ENCODE measurements at places on chromosomes 13 and 19.

DNA sequence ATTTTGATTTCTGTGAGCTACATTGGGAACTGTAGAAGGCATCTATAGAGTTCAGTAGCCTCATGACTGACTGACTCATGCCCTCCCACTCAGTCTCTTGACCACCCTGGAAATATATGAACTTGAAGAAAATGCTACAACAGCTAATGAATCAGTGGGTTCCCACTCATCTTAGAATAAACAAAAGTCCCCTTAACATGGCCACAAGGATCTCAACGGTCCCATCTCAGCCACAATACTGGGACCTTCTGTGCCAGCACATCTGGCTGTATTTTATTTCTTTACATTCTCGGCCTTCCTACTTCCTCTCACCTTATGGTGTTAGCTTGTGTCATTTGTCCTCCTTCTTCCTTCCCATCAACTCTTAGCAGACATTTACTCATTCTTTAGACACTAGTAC is 619.8 kb downstream of the DCT start:
- DNase-seq = no peak

- no peak for DNase-seq
Observed at GRCh38 chr19:2283835-2284507, 2.0 kb upstream of the PEAK3 start.

DNA sequence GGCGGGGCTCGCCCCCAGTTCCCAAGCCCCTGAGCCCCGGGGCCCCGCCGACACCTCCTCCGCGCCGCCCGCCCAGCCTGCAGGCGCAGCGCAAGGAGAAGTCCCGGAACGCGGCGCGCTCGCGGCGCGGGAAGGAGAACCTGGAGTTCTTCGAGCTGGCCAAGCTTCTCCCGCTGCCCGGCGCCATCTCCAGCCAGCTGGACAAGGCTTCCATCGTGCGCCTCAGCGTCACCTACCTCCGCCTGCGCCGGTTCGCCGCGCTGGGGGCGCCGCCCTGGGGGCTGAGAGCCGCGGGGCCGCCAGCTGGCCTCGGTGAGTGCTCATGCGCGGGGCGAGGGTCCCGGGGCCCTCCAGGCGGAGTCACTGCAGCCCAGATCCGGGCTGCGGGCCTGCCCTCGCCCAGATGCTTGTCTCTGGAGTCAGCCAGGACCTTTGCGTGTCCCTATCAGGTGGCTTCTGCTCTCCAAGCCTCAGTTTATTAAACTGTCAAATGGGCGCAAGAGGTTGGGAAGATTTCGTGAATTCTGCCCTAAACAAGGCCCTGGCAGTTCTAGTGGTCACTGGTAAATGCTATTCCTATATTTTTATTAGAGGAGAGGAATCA is 2.0 kb downstream of the NPAS1 start:
- no peak for DNase-seq

- no peak for DNase-seq
Observed at GRCh38 chr13:83449668-83450395, 432.4 kb downstream of the SLITRK1 start.

DNA sequence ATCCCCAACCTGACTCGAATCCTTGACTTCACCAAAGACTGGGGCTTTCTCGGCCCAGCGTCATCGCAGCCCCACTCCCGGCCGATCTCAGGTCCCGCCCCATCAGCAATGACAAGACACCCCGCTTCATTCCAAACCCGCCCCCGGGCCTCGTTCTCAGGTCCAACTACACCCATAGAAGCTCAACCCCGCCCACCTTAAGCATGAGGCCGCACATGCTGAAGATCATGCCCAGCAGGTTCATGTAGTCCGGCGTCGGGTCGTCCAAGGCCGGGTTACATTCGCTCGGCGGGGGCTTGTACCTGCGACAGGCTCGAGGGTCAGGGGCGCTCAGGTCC is 2.3 kb downstream of the WDR83 start:
- DNase-seq = peak; percentile 75

DNA sequence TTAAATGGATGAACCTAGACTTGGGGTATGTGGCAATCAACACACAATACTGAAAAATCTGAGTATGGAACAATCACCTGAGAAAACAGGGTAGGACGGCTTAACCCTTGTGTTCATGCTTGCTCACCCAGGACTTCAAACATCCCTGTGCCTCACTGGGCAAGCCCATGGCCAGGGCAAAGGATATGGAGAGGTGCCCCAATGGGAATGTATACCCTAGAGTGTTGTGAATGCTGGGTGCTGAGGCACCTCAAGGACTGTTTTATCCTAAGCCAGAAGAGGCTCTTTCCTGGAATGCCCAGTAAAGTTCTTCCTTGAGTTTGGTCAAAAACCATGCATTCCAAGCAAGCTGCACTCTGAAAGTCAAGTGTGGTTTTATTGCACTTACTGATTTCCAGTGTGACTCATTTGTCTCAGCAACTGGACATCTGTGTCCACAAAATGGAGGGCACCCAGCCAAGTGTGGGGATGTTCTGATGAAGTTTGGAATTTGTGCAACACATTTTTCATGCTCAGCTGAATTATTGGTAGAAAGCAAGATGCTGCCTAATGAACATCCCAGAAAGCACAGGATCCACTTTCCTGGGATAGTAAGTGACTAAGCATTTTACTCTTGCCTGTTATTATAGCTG is 531.3 kb downstream of the RFC3 start:
- no peak for DNase-seq

- DNase-seq = no peak
Observed at GRCh38 chr13:99153219-99153618, 47.4 kb upstream of the UBAC2 start.

DNA sequence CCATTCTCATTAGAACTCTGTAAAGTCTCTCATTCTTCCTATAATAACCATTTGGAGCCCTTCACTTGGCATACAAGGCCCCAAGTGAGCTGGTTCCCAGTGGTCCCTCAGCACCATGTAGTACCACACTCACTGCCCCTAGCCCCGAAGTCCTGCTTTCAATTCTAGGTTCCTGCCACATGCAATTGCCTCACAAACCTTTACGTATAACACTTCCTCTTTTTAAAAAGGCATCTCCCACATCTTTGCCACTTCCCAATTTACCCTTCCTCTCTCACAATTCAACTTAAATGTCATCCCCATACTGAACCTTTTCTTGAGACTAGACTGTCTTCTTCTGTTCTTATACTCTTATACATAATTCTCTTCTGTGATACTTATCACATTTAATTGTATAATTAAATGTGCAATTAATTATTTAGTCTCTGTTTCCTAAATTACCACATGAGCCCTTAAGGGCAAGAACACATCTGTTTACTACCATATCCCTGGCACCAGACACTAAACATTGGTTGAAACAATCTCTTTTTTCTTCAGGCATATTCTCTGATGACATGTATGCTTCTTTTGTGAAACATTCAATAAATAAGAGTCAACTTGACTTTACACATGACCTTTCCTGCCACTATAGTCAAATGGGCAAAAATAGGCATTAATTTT is 304.0 kb downstream of the SPRY2 start:
- no peak for DNase-seq

- no peak for DNase-seq
Observed at GRCh38 chr19:29299416-29300380, 86.7 kb upstream of the UQCRFS1 start.

GRCh38 chr13:108377646-108378206 is 108.2 kb downstream of the TNFSF13B start:
- DNase-seq = no peak

DNA sequence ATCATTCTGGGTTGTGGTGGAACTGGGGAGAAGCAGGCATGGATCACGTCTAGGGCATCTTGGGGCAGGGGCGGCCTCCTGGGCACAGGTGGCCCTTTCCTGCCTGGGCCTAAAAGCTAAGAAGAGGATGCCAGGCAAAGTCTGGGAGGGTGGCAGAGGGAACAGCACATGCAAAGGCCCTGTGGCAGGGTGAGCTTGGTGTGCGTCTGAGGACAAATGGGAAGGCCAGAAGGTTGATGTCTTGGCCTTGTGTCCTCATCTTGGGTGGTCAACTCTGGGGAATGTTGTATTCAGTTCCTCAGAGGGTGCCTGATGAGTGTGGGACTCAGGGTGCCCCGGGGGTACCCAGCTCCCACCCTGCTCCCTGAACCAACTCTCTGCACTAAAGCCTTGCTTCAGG is 5.4 kb upstream of the PLK5 start:
- no peak for DNase-seq

GRCh38 chr19:27774337-27774736 is 1438.6 kb downstream of the UQCRFS1 start:
- DNase-seq = no peak

- DNase-seq = no peak
Observed at GRCh38 chr13:75325711-75326110, 156.3 kb downstream of the TBC1D4 start.

DNA sequence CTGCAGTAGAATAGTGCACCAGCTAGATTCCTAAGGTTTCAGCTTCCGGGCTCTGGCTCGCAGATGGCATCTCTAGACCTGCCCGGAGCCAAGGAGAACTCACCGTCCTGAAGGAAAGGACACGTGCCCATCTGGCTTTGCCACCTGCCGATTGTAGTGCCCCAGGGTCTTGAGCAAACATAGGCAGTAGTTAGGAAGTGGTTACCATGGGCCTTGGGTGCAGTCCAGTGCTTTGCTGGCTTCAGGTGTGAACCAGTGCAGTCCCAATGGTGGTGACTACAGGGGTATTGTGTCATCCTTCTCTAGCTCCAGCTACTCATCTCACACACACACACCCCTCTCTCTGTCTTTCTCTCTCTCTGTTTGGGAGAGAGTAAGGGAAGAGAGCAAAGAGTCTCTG is 61.4 kb upstream of the TEX29 start:
- no peak for DNase-seq

DNA sequence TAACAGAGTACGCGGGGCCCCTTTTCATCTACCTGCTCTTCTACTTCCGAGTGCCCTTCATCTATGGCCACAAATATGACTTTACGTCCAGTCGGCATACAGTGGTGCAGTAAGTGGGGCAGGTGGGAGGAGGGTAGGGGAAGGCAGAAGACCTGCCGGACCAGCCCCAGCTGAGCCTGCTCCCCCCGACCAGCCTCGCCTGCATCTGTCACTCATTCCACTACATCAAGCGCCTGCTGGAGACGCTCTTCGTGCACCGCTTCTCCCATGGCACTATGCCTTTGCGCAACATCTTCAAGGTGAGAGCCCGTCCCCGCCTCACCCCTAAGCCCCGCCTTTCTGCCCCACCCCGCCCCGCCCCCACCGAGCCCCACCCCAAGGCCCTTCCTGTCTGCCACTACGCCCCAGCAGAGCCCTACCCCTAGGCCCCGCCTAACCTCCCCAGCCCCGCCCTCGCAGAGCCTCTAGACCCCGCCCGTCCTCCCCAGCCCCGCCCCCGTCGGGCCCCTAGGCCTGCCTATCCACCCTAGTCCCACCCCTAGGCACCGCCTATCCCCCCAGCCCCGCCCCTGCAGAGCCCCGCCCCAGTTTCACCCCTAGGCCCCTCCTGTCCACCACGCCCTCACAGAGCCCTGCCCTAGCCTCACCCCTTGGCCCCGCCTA is 7.7 kb downstream of the NDUFB7 start:
- peak; percentile 38 for DNase-seq

GRCh38 chr19:58581227-58582141 is 8.3 kb upstream of the MZF1 start:
- DNase-seq = peak; percentile 92

DNA sequence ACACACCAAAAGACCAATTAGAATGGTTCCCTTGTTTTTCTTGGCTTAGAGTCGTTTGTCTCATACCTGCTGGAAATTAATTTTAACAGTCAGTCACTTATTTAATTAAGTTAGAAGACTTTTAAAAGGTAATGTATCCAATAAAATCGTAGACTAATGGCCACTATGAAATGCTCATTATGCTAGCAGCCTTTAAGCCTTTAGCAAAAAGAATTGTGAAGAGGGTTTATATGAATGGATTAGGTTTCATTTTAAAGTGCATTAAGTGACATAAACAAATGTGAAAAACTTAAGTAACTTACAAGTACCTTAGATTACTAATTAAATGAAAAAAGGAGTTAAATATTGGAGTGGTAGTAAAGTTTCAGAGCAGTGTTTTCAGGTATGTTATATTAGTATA is 139.6 kb downstream of the RXFP2 start:
- no peak for DNase-seq

GRCh38 chr19:50205681-50206138 is 2.3 kb downstream of the MYH14 start:
- DNase-seq = no peak

DNA sequence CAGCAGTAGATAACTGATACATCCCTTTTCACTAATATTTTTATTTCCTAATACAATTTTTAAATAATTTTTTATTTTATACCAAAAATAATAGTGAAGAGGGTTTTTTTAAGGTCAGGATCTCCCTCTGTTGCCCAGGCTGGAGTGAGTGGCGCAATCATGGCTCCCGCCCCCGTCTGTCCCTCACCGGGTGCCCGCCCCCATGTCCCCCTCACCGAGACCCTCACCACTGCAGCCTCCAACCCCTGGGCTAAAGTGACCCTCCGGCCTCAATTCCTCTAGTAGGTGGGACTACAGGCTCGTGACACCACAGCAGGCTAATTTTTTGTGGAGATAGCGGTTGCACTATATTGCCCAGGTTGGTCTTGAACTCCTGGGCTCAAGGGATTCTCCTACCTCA is 17.8 kb upstream of the ZNF846 start:
- DNase-seq = no peak

DNA sequence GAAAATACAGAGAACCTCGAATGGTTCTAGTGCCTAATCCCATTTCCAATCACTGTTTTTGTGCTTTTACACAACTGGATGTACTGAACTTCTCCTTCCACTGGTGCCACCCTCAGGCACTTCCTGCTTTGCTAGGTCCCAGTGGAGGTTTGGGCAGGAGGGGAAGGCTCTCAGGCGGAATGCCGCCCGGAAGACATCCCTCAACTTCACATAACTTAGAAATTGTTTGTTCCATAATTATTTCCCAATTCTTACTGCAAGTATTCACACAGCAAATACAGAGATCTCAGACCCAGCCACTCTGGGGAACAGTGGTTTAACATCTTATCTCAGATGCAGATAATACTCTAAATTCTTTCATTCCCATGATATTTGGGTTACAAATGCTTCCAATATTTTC is 195.7 kb upstream of the IPO5 start:
- DNase-seq = no peak

GRCh38 chr19:903266-903797 is 9.7 kb downstream of the R3HDM4 start:
- no peak for DNase-seq

DNA sequence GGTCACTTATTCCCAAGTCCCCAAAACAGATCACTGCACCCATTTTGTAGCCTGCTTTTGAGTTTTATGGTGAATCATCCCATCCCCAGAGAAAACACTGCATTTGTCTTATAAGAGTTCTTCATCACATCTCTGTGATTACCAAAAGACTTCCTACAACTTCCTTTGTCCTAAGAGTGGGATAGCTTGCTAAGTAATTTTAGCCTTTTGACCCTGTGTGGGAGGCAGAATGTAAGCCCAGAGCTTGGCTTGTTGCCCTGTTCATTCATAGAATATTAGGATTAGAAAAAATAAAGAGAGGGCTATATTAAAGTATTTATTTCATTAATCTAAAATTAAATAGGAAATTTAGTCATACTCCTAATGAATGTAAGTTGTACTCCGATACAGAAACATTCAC is 213.3 kb downstream of the MZT1 start:
- no peak for DNase-seq
